ENCODE measurements at places on chromosomes 12 and 14.
A peak's percentile ranks its signal among the peaks of the same experiment; 100 is the strongest.

DNA sequence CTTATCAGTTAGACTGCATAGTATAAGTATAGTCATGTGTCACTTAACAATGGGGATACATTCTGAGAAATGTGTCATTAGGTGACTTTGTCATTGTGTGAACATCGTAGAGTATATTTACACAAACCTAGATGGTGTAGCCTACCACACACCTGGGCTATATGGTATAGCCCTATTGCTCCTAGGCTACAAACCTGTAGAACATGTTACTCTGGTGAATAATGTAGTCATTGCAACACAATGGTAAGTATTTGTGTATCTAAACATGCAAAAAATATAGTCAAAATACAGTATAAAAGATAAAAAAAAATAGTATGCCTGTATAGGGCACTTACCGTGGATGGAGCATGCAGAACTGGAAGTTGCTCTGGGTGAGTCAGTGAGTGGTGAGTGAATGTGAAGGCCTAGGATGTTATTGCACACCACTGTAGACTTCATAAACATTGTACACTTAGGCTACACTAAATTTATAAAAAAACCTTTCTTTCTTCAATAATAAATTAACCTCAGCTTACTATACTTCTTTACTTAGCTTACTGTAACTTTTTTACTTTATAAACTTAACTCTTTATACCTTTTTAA, 40.3 kb upstream of the ANKS1B start:
- H3K4me1 ChIP-seq = no peaks in the 10 kb centered on the region
- H3K36me3 ChIP-seq = no peaks in the 10 kb centered on the region
- H3K27ac ChIP-seq = no peak overlapping the region
- DNase-seq = no peak
- no peak overlapping the region for H3K4me3 ChIP-seq

DNA sequence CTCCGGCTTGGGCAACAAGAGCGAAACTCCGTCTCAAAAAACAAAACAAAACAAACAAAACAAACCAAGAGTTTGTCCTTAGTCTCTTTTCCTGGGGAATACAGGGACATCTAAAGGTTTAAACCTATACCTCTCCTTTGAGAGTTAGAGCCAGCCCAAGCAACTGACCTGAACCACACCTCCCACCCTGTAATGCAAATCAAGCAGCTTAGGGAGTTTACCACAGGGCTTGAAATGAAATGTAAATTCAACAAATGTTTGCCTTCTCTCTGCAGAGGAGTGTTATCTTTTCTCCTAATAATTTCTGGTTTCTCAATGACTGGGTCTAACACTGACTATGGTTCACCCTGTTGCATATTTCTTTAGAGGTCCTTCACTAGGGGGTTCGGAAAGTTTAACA, 16.7 kb downstream of the PPP1CC start:
- peak overlapping the region; percentile 6 for H3K27ac ChIP-seq
- H3K27me3 ChIP-seq = no peaks in the 10 kb centered on the region
- peaks cover 94% of the 10 kb centered on the region for H3K36me3 ChIP-seq
- DNase-seq = no peak

GRCh38 chr14:81625343-81625742, 91.7 kb upstream of the SEL1L start:
- H3K36me3 ChIP-seq = no peaks in the 10 kb centered on the region
- H3K27ac ChIP-seq = no peak overlapping the region
- no peak for DNase-seq
- peaks cover 13% of the 10 kb centered on the region for H3K27me3 ChIP-seq
- no peaks in the 10 kb centered on the region for H3K4me1 ChIP-seq

- no peak for DNase-seq
- H3K4me1 ChIP-seq = peaks cover 14% of the 10 kb centered on the region
- H3K27ac ChIP-seq = no peak overlapping the region
- H3K27me3 ChIP-seq = peaks cover 5% of the 10 kb centered on the region
Measured at GRCh38 chr12:132427174-132427768, 62.7 kb upstream of the FBRSL1 start.

DNA sequence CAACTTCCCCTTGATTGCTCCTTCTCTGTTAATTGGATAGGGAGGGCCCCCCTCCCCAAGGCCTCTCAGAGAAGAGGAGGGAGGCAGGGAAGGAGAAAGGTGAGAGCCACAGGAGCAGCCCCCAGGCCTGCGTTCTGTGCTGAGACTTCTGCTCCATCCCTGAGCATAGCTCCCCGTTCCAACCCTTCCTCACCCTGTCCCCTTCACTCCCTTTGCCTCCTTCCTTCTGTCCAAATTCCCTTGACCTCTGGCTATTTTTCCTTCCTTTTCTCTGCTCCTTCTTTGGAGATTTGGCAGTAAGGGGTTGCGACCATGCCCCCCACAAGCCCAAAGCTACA, 788 bp upstream of the ASIC1 start:
- H3K27me3 ChIP-seq = peaks cover 83% of the 10 kb centered on the region
- peaks cover 3% of the 10 kb centered on the region for H3K36me3 ChIP-seq
- peak overlapping the region; percentile 90 for H3K4me3 ChIP-seq
- no peak for DNase-seq

DNA sequence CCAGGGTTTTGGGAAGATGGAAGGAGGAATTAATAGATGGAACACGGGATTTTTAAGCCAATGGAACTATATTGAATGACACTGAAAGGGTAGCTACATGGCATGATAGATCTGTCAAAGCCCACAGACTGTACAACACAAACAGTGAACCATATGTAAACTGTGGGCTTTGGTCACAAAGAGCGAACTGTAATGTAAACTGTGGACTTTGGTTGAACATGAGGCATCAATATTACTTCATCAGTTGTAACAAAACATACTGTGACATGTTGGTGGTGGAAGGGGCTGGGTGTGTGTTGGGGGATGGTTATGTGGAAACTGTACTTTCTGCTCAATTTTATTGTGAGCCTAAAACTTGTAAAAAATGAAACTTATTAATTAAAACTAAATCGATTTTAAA, 210.6 kb upstream of the HMGA2 start:
- H3K4me3 ChIP-seq = no peak overlapping the region
- H3K4me1 ChIP-seq = no peaks in the 10 kb centered on the region
- no peaks in the 10 kb centered on the region for H3K36me3 ChIP-seq
- no peak for DNase-seq
- no peak overlapping the region for H3K27ac ChIP-seq
- peaks cover 13% of the 10 kb centered on the region for H3K27me3 ChIP-seq

DNA sequence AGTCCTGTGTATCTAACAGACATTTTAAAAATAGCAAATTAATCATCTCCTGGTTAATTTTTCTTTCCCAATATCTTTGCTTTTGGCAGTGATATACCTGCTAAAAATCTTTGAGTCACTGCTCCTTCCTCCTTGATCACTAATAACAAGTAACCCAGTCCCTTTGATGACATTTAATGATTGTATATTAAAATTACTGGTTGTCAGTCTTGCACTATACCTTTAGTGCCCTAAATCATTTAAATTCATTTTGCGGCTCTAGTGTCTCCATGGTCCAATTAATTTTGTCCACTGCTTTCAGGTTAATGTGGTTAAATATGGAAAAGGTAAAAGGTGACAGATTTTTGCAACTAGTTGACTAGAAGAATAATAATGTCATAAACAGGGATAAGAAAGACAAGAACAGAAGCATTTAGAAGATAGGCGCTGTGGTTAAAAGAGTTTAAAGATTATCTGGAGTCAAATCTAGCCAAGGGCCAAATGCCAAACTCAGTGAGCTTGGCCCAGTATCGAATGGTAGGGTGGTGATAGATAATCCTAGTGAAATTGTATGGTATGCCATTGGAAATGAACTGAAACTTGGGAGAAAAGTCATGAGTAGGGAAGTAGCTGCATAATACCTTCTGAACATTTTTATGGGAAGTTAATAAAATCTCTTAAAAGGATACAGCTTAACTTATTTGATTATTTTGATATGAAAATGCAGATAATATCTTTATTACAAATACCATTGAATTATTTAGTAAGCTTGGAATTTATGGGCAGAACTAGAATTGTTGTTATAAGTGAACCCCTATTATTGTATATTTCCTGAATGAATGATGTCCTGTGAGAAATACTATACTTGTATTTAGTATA, 115.0 kb downstream of the PCNX1 start:
- H3K4me3 ChIP-seq = no peak overlapping the region
- peaks cover 28% of the 10 kb centered on the region for H3K4me1 ChIP-seq
- H3K36me3 ChIP-seq = peaks cover 49% of the 10 kb centered on the region
- no peak for DNase-seq
- no peaks in the 10 kb centered on the region for H3K27me3 ChIP-seq

- no peaks in the 10 kb centered on the region for H3K27me3 ChIP-seq
- H3K4me1 ChIP-seq = peaks cover 77% of the 10 kb centered on the region
- DNase-seq = no peak
- H3K27ac ChIP-seq = peak overlapping the region; percentile 53
- H3K36me3 ChIP-seq = peaks cover 63% of the 10 kb centered on the region
Measured at GRCh38 chr12:67661311-67662021, 12.9 kb downstream of the DYRK2 start.

DNA sequence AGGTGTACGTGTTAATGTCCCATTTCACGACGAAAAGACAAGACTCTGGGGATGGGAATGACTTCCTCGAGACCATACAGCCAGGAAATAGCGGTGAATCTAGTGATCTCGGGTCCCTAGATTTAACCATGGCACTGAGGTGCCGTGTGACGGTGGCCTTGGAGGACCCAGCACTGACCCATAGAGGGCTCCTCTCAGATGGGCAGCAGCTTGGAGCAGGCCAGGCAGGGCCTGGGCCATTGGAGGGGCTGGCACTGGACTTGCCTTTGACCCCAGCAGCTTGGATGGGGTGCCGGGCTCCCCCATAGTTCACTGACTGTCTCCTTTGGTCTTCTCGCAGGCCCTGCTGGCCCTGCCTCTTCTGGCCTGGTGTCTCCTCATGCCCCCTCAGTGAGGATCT, 5.4 kb downstream of the TCL1B start:
- no peaks in the 10 kb centered on the region for H3K4me1 ChIP-seq
- no peak overlapping the region for H3K4me3 ChIP-seq
- H3K27me3 ChIP-seq = peaks cover 31% of the 10 kb centered on the region
- H3K36me3 ChIP-seq = no peaks in the 10 kb centered on the region
- no peak overlapping the region for H3K27ac ChIP-seq

- no peaks in the 10 kb centered on the region for H3K27me3 ChIP-seq
- no peak for DNase-seq
- no peak overlapping the region for H3K4me3 ChIP-seq
- no peaks in the 10 kb centered on the region for H3K4me1 ChIP-seq
Measured at GRCh38 chr14:68012871-68013270, 193.3 kb downstream of the RAD51B start.

DNA sequence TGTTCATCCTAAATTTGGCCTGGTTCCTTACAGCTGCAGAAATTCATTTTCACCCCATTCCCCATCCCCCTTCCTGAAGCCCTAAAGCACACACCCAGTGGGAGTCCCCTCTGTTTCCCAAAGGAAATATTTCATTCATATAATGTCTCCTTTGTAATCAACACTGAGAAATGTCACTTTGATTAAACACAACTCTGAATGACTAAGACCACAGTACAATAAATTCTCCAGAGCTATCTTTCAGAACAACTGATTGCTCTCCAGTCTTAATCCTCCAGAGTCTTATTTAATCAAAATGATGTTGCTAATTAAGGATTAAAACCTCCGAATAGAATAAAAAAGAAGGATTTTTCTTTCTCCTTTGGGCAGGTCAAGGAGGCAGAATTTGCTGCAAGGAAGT, 6.4 kb downstream of the SLC15A5 start:
- no peak for DNase-seq
- no peaks in the 10 kb centered on the region for H3K36me3 ChIP-seq
- no peaks in the 10 kb centered on the region for H3K27me3 ChIP-seq
- no peak overlapping the region for H3K4me3 ChIP-seq
- H3K4me1 ChIP-seq = no peaks in the 10 kb centered on the region

- H3K36me3 ChIP-seq = no peaks in the 10 kb centered on the region
- H3K27ac ChIP-seq = no peak overlapping the region
- peaks cover 68% of the 10 kb centered on the region for H3K27me3 ChIP-seq
- DNase-seq = no peak
- no peaks in the 10 kb centered on the region for H3K4me1 ChIP-seq
Measured at GRCh38 chr14:50977863-50978528, 33.7 kb upstream of the PYGL start.

GRCh38 chr12:120254809-120255208, 10.7 kb downstream of the PXN start:
- peak overlapping the region; percentile 43 for H3K4me3 ChIP-seq
- peaks cover 40% of the 10 kb centered on the region for H3K36me3 ChIP-seq
- peak overlapping the region; percentile 72 for H3K27ac ChIP-seq
- no peaks in the 10 kb centered on the region for H3K27me3 ChIP-seq
- no peak for DNase-seq

- H3K36me3 ChIP-seq = peaks cover 3% of the 10 kb centered on the region
- peaks cover 5% of the 10 kb centered on the region for H3K27me3 ChIP-seq
- no peak overlapping the region for H3K4me3 ChIP-seq
- no peaks in the 10 kb centered on the region for H3K4me1 ChIP-seq
- H3K27ac ChIP-seq = no peak overlapping the region
Measured at GRCh38 chr14:91732439-91732838, 553 bp upstream of the CATSPERB start.

DNA sequence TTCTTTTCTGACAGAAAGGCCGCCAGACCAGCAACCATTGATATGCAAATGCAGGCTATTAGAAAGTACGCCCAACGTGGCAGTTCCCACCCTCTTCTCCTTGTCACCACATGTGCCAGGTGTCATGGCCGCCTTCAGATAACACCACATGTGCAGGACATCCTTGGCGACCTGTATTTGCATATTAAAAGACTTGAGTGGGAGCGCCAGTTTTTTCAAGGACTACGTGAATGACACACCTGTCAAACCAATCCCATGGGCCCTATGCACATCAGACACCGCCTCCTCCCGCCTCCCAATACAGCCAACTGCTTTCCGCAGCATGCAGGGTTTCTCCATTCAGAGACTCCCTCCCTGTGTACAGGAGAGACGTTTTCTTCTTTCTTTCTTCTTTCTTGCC, 318.6 kb upstream of the FAR2 start:
- H3K27me3 ChIP-seq = no peaks in the 10 kb centered on the region
- no peaks in the 10 kb centered on the region for H3K36me3 ChIP-seq
- no peak overlapping the region for H3K4me3 ChIP-seq

- H3K36me3 ChIP-seq = peaks cover 4% of the 10 kb centered on the region
- H3K27ac ChIP-seq = no peak overlapping the region
- H3K4me1 ChIP-seq = no peaks in the 10 kb centered on the region
- DNase-seq = no peak
- H3K27me3 ChIP-seq = peaks cover 7% of the 10 kb centered on the region
Measured at GRCh38 chr14:102280376-102280962, 24.5 kb downstream of the MOK start.

Data from effector memory CD8-positive, alpha-beta T cell (primary cell).